ENCODE measurements at places on chromosomes 1 and 21. TPM values are rescaled to one million over a fixed set of nuclear protein-coding genes. Genes with fewer than 3 reads are reported as not detected.

GRCh38 chr1:156744786-156745419 lies 4.0 kb upstream of the MRPL24 start:
- no peak for DNase-seq

GRCh38 chr1:111755331-111756123 lies at the start of gene DDX20:
DDX20 (plus strand) TSS chr1:111755901; CDS start chr1:111755925, 24 bp downstream.
- DNase-seq = peak; percentile 83

- no peak for DNase-seq
These were observed 36.9 kb downstream of the CDK18 start for GRCh38 chr1:205541161-205541886.

- DNase-seq = no peak
These were observed 933 bp upstream of the FTCD start for GRCh38 chr21:46156378-46156645.

DNA sequence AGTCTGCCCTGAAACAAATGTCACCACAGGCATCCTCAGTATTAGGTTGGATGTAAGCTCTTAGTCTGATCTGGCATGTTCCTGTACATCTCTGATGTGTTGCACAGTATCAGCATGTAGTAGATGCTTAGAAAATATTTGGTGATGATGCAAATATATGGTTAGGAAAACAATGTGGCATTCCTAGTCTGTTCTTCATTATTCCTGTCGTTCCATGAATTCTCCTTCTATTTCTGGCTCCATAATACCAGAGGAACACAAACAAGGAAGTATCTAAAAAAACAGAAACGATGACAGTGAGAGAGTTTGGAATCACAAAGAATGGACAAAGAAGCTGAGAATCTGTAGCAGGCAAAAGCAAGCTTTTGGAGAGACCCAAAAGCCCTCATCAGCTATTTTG lies 236.6 kb downstream of the HHAT start:
- no peak for DNase-seq

GRCh38 chr1:67831850-67832513 lies 1.3 kb downstream of the GNG12 start:
- no peak for DNase-seq

DNA sequence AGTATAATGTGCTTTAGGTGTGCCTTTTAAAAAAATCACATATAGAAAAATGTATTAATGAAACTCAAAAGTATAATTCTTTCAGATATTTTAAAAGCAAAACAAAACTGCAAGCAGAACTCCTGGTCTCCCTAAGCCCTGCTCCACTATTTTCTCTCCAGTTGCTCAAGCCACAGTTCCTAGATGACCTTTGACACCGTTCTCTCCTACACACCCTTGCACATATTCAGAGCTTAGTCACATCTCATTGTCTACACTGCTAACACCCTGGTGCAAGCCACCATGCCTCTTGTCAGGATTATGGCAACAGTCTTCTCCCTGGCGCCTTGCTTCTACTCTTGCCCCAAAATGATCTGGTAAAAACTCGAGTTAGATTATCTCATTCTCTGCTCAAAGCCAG lies 50.2 kb upstream of the ROR1 start:
- no peak for DNase-seq

SUSD4 gene
- 44.8 TPM for total RNA-seq

MAN1C1 gene
- total RNA-seq = 6.1 TPM

BATF3 gene
- total RNA-seq = not detected

FAM177B gene
- total RNA-seq = not detected

Measured in esophagus squamous epithelium (tissue), 5 donors.